Activated CD4-positive, alpha-beta T cell treated with anti-CD3 and anti-CD28 coated beads for 48 hours (primary cell): ENCODE measurements at places on chromosomes 16 and 17.

DNA sequence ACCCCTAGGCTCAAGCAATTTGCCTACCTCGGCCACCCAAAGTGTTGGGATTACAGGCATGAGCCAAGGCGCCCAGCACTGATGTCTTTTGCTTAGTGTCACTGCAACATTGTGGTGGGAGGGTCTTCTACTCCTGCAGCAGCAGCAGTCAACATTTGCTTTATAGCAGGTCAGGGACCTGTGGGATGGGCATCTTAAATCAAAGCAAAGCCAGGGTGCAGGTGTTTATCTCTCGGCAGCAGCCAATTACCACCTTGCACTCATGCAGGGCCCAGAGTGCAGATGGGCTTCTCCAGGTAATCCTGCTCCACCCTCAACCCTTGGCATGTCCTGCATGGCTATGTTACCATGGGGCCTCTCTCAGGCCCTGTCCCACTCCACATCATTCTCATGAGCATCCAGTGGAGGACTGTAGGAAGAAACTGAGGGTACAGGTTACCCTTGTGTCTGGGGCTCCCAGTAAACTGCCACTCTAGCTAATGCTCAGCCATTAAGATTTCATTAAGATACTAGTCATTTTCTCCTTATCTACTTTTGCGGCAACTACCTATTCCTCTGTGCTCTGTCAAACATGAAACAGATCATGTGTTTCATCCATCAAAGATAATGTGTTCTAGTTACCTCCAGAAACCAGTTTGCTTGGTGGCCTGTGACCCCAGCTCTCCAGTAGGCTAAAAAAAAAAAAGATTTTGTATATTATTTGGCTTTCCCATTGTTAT lies 16.8 kb downstream of the ADGRG5 start:
- DNase-seq = no peak

DNA sequence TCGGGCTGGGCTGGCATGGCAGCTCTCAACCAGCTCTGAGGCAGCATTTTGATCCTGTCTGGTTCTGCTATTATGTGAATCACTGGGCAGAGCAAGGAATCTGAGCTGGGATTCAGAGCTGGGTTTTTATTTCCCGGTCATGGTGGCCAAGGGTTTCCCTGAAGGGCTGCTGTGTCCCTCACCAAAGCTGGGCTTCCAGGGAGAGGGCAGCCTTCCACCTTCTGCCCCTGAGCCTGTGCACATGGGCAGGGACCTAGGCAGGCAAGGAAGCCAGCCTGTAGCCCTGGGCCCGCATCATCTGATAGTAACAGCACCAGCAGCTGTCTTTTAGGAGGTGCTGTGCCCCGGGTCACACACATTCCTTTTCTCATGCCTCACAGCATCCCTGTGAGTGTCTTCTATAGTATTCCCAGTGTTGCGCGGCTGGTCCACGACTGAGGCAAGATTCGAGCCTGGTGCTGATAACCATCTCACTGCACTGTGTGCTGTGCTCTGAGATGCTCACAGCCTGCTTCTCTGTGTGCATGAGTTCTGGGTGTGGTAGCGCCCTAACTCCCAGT lies 85.3 kb upstream of the PLCG2 start:
- no peak for DNase-seq

DNA sequence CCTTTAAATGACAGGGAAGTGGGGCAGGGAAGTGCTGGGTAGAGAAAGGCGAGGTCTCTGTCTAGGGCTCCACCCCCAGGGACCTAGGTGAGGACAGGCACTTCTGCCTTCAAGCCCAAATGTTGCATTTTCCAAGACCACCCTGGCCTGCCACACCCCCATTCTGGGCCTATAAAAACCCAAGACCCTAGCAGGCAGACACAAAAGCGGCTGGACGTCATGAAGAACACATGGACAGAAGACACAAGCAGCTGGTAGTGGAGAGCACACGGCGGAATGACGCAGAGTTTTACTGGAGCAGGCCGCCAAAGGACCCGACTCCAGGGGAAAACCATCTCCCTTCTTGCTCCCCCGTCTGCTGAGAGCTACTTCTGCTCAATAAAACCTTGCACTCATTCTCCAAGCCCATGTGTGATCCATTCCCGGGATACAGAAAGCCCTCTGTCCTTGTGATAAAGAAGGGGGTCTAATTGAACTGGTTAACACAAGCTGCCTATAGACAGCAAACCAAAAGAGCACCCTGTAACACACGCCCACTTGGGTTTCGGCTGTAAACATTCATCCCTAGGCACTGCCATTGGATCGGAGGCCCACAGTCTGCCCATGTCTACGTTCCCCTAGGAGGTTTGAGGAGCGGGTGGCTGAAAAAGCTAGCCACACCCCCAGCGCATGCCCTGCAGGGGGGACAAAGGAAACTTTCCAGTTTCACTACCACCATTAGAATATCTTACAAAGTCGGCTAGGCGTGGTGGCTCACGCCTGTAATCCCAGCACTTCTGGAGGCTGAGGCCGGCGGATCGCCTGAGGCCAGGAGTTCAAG lies 622.2 kb upstream of the SALL1 start:
- no peak for DNase-seq

DNA sequence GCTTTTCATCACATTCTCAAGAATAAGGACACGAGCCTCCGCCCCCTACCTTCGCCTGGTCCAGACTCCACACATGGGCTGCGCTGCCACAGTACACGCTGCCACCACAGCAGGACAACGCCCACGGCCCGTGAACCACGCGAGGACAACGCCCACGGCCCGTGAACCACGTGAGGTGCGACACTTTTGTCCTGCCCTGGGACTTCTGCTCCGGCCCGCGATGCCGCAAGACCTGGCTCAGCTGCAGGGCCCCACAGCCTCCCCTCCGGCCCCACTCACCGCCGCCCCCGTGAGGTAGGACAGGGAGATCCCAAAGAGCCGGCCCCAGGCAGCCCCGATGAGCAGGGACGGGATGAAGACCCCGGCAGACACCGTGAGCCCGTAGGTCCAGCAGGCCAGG lies 5.9 kb upstream of the CCDC154 start:
- DNase-seq = no peak

- DNase-seq = no peak
These were observed 33.1 kb upstream of the ULK2 start for GRCh38 chr17:19900809-19901208.

DNA sequence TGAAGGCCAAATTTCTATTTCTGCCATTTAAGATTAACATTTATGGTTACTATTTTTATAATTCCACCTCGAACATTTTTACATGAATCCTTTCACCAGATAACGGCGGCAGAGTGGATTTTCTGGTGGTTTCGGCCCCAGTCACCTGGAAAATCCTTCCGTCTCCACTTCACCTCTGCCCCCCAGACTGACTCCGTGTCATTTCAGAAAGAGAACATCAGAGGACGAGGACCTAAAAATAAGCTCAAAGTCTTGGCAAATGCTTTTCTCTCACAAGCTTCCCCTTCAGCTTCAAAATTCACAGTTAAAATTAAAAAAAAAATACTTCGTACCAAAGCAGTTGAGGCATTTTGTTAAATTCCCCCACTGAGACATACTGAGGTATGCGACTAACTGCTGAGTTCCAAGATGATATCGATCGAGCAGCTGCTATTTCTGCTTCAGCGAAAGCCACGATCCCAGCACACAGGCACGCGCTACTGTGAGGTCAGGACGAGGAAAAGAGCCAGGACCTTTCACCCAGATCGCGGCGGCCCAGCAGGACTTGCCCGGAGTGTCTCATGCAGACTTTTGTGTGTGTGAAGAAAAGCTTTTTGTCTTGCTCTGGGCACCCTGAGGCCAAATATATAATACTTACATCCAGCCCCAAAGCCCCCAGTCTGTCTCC lies 36.8 kb downstream of the ASPA start:
- DNase-seq = no peak

DNA sequence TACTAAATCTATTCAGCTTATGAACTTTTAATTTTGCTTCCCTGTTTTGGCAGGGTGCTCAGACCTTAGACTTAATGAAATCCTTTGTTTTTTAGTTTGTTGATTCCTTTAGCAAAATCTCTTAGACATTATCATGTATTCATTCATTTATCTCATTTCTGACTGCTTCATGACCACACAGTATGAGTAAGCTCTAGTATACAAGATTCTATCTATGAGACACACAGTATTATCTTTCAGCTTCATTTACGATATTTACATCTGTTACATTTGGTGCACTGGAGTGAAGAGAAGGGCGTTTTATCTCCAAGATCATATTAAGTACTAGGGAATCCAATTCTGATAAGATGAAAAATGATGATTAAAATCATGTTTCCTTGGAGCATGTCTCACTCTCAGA lies 448.1 kb upstream of the CA10 start:
- DNase-seq = no peak

GRCh38 chr17:10417431-10417830 lies 4.3 kb downstream of the MYH8 start:
- no peak for DNase-seq

- no peak for DNase-seq
These were observed 84.6 kb downstream of the PARN start for GRCh38 chr16:14545346-14545884.

DNA sequence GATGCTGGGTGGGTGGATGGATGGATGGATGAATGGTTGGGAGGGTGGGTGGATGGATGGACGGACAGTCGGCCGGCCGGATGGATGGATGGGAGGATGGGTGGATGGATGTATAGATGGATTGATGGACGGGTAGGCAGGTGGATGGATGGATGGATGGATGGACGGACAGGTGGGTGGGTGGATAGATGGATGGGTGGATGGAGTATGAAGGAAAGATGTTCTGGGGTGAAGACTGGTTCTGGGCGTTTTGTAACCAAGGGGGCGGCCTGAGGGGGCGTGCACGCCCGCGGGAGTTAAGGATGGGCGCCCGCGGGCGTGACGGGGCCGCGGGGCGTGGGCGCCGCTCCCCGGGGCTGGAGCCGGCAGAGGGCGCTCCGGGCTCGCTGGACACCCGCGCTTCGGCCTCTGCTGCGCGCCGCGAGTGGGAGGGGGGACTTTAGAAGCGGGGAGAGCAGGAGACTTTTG lies at the start of gene NECAB2:
NECAB2 (plus strand) TSS at position 407 of the 468 bp plus-strand sequence. CDS start 405 bp downstream, outside the sequence.
- DNase-seq = peak; percentile 48

GRCh38 chr17:78922816-78923498 lies 2.2 kb downstream of the TIMP2 start:
- no peak for DNase-seq

GRCh38 chr17:57107498-57108101 lies 22.6 kb downstream of the AKAP1 start:
- no peak for DNase-seq

DNA sequence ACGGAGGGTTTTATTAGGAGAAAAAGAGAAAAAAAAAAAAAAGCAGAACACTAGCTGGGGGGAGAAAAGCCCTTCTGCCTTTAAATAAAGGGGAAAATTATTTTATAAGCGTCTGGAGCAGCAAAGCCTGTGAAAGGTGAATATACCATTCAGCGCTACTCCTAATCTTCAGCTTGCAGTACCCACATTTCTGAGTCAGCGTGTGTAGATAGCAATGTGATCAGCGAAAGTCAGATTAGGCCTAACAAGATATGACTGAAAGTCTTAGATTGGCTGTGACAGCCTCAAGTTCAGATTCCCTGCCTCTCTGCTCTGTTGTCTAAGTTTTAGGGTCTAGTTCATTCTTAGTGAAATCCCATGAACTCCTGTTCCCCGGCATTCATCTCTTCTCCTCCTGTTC lies 279.5 kb downstream of the TMEM114 start:
- DNase-seq = no peak

- DNase-seq = no peak
These were observed 5.7 kb downstream of the NUDT16L1 start for GRCh38 chr16:4699046-4699556.

GRCh38 chr17:82247856-82248671 lies 19.2 kb downstream of the SLC16A3 start:
- DNase-seq = no peak

- DNase-seq = no peak
These were observed 34.4 kb downstream of the PECAM1 start for GRCh38 chr17:64356304-64356686.

DNA sequence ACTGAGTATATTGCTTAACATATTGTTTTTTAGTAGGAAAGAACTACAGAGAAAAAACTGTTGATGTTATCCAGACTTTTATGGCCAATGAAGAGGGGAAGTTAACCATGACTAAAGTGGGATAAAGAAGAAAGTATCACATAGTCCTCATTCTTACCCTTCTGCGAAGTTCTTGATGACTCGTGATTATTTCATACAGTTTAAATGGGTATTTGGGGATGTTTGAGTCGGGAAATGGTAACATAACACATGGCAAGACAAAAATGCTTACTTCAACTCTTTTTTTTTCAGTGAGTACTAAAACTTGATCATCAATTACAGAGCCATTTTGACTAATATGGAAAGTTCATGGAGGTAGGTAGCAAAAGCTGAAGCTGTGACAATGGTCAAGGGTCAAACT lies 4.9 kb downstream of the POLG2 start:
- DNase-seq = no peak

DNA sequence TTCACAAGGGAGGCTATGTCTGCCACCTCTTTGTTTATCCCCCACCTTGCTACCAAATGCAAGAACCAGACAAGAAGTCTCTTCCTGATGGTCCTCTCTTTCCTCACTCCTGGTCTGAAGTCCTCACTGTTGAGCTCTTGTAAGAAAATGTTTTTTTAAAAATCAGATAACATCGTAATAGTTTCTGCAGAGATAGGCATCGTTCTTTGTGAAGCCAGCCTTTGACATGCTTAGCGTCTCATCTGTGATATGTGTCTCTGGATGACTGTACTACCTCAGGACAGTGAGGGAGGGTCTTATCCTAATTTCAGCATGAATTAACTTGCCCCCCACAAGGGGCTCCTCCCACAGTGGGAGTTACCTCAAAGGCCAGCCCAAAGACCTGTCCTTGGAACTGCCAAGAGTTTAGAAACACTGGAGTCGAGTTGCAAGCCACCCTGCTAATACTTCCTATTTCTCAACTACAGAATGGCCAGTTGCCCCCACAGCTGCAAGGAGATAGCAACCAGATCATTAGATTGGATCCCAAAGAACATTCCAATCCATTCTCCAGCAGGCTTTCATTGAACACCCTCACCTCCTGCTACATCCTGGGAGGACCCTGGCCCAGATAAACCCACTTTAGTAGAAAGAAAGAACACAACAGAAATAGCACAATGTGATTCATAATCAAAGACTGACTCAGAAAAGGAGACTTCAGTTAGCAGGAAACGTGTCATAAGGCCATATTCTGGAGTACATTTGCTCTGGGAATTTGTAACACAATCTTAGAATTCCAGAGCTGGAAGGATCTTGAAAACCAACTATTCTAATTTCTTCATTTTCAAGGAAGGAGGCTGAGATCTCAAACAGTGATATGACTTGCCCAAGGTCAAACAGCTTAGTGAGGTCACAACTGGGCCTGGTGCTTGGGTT lies 151.0 kb downstream of the IRX3 start:
- DNase-seq = no peak

DNA sequence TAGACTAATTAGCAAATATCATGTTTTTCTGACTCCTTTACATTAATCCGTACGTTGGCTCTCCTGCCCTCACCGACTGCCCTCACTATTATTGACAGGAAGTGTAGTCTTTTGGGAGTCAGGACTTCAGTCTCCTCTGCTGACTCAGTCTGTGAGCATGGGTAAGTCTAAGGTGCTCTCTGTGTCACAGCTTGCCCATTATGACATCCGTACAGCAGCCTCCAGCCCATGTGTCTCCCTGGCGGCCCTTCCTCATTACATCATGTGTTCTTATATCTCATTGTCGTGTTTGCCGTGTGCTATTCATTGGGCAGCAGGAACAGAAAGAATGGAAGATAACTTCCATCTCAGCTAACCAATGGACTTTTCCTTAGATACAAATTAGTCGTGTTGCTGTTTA lies 77.5 kb downstream of the MRTFB start:
- no peak for DNase-seq
